T1000 (cell line): ENCODE measurements at places on chromosomes 16 and 17.

GRCh38 chr16:28623172-28623711 is 13.4 kb upstream of the SULT1A1 start:
- no peak for DNase-seq

DNA sequence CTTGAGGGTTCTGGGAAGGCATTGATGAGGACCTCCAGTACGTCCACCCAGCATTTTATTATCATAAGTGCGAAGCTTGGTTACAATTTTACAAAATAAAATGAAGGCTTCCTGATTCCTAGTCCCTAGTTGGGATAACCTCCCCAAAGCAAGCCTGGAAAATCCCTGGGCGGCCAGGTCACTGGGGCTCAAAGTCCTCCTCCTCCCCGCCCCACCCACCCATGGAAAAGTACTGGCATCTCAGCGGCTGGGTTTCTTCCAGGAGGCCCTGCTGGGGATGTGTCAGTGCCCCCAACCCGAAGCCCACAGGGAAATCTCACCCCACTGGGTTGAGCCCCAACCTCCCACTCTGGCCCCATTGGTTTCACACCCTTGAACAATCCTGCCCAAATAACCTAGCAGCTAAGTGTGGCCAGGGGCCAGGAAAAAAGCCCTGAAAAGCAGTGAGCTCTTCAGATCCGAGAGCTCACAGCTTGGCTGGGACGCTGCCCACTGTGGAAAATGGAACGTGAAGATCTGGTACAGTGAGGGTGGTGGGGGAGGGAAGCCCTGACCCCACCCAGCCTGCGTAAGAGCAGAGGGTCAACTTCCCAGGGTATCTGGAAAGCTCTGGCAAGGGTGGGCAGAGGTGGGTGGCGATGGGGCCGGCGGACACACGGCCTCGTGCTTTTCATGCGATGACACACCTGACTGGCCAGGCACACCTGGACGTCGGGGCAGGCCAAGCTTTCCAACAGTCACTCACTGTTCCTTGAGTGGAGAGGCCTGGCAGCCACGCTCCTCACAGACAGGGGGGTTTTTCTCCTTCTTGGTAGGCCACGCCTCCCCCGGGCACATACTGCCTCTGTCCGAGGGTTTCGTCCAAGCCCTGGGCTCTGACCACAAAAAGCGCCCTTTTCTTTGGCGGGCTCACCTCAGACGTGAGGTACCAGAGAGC is 324.5 kb downstream of the SOX9 start:
- DNase-seq, result no peak

DNA sequence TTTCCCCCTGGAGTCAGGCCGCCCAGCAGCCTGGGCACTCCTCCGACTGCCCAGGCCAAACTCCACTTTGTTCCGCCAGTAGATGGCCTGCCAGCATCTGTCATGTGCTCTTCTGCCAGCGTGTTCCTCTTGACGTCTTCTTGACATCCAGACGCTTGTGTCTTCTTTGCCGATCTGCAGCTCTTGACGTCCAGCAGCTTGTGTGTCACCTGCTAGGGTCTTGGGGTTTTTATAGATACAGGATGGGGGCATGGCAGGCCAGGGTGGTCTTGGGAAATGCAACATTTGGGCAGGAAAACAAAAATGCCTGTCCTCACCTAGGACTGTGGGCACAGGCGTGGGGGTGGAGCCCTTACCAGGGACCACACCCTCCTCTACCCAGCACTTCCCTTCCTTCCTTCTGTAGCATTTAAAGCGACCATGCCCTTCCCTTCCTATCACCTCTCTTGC is 88.7 kb downstream of the BMERB1 start:
- no peak for DNase-seq

DNA sequence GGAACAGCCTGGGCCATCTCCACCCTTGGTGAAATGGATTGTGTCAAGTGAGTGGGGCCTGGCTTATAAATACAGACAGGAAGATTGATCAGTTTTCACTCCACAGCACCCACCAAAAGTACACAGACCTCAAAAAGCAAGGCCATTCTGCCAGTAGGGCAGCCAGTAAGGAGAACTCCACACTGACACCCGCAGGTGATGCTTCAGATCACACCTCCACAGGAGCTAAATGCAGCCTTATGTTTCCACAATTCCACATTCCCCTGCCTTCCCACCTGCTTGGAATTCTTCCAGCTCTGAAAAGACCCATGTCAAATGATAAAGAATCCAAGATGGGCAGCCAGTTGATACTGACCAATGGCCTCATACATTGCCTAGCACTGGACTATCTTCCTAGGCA is 191.1 kb downstream of the ZFHX3 start:
- DNase-seq, result no peak

GRCh38 chr16:21722771-21723455 is 59.1 kb downstream of the OTOA start:
- no peak for DNase-seq
